BJ (cell line): ENCODE measurements at places on chromosomes 13 and 19.
A peak's percentile ranks its signal among the peaks of the same experiment; 100 is the strongest.

DNA sequence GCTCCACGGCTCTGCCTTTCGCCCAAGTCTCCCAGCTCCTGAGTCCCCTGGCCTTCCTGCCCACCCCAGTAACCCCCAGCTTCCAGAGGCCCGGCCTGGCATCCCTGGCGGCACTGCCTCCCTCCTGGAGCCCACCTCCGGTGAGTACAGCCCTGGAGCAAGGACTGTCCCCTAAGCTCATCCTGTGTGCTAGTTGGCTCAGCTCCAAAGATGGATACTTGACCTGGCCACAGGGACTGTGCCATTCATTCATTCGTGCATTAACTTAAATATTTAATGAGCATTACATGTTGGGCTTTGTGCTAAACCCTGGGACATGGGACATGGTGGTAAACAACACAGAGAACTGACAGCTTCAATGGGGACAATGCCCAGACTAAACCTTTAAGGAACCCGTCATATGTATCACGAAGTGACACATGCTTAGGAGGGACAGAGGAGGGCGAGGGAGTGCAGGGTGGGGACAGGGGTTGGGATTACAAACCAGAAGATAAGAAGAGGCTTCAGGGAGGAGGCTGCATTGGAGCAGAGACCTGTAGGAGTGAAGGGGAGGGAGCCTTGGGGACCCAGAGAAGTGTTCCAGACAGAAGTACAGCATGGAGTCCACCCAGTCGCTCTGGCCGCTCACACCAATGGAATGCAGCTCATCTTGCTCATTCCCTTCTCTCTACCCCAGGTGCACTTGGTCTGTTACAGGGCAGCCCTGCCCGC lies 6.9 kb upstream of the OVOL3 start:
- no peak for DNase-seq

DNA sequence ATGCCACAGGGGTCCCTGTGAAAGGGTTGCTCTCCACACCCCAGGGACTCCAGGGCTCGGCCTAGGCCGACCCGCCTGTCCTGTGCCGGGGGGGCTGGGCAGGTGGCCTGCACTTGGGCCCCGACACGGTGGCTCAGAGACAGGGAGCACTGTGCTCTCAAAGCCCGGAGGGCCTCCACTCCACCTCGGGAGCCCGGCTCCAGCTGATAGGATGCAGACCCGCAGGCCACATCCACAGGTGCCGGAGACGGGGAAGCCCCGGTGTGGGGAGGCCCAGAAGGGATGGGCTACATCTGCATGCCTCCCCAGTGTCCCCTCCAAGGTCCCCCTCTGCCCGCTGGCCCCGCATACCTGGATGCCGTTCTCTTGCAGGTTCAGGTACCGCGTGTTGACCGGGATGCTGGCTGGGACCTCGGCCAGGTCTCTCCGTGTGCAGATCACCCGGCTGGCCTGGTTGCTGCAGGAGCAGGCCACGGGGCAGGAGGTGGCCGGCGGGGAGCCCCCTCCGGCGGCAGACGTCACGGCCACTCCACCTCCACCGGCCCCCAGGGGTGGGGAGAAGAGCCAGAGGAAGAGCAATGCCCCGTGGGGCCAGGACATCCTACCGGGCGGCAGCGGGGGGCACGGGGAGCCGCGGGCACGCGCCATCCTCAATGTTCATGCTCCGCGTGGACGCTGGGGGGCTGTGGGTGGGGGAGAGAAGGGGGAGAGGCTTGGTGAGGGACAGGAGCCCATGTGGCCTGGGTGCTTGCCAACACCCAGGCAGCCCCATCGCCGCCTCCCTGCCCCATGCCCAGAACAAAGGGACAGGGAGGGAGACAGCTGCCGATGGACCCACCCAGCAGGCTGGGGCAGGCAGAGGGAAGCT lies 19.8 kb downstream of the LRRC4B start:
- no peak for DNase-seq

GRCh38 chr19:868458-869244 lies 9.2 kb downstream of the CFD start:
- no peak for DNase-seq

GRCh38 chr13:42707586-42707985 lies 73.8 kb upstream of the FAM216B start:
- no peak for DNase-seq

DNA sequence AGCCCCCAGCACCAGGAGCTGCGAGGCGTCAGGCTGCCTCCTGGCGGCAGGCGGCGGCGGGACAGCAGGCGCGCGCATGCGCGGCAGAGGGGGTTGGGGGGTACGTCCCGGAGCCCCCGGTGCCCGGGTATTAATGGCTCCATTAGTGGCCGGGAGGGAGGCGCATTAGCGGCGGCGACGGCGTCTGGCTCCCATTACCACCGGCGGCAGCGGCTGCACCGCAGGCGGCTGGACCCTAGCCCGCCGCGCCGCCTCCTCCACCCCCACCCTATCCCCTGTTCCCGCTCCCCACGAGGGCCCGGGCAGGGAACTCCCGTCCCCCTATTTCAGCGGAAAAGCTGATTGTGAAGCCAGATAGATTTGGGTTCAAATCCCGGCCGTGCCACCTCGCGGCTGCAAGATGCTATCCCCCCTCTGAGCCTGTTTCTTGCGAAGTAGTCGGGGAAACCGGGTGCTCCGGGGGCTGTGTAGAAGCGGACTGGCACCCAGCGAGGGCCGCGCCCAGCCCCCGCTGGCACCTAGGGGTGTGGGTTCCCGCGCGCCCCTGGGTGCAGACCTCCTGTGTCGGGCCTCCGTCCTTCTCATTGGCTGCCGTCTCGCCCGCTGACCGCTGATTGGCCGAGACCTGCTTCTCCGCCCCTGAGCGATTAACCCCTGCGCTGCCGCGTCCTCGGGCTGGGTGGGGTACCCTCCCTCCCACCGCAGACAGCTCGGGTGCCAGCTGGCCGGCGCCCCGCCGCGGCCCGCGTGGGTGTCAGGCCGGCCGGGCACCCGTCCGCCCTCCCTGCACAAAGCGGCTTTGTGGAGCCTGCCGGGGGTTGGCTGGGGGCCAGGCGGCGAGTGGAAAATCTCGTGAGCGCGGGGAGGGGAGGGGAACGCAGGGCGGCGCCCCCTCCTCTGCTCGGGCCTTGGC lies 11.1 kb downstream of the CIC start:
- DNase-seq, result no peak

GRCh38 chr19:17235300-17235970 lies 9.4 kb downstream of the OCEL1 start:
- no peak for DNase-seq

GRCh38 chr13:21594715-21595545 lies 9.0 kb downstream of the MICU2 start:
- no peak for DNase-seq

DNA sequence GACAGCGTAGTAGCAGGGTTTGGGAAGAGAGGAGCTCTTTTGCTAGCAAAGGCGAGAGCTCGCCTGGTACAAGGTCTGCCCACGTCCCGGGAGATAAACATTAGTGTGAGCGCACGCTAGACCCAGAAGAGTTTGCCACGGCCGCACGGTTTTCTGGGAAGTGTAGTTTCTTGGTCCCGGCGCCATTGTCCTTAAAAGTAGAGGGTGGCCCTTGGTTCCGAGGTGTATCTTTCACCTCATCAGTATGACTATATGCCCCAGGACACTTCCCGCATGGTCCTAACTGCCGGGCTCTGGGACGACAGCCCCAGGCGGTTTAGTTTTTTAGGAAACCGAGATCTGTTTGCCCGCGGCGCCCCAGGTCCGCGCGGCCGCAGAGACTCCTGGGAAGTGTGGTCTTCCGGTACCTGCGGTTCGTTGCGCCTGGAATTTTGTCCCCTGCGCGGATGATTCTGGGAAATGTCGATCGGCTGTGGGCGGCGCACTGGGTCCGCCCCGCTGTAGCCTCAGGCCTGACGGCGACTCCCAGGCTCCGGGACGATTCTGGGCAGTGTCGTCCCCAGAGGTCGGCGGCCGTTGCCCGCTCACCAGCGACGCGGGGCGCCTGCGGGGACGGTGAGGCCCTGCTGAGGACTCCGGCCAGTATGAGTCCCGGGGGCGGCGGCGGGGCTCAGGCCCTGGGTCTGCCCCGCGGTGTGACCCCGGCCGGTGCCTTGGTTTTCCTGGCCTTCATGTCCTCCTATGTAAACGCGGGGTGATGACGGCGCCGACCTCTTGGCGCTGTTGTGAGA lies at the start of gene ZNF181:
Gene ZNF181 (plus strand): TSS at position 498 of the 791 bp plus-strand sequence. CDS start 795 bp downstream, outside the sequence.
- peak; percentile 49 for DNase-seq

GRCh38 chr19:2602391-2603181 lies 99.9 kb downstream of the GNG7 start:
- peak; percentile 97 for DNase-seq
